ENCODE measurements at places on chromosomes 3 and 15.

- no peak for DNase-seq
Observed at GRCh38 chr3:128187495-128187894, 34.2 kb downstream of the EEFSEC start.

DNA sequence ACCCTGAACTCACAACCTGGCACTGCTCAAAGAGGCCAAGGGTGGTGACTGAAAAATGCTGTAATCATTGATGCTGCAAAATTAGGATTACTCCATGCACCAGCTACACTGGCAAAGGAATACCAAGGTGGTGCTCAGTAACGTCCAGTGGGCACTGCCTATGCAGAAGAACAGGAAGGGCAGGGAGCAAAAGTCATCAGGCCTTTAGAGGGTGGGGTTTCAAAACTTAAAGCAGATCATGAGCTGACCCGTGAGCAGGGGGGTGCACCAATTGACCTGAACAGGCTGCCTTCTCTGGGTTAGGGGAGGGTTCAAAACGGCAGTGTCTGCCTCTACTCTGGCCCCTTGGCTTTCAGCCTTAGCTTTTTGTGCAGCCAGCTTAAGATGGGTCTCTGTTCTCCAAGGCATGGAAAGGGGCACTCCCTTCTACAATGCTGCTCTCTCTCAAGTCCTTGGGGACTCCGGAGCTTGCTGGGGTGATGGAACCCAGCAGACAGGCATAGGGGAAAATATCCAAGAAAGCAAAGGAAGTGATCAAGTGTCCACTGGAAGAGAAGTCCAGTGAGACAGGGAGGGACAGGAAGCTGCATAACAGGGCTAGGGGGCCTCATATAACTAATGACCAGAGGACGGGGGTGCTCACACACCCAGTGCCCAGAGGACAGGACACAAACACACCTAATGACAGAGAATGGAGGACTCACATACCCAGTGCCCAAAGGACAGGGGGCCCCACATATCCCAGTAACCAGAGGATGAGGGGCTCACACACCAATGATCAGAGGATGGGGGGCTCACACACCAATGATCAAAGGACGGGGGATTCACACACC, 11.4 kb downstream of the RAB6B start:
- no peak for DNase-seq

GRCh38 chr3:122295266-122296062, 29.6 kb upstream of the CSTA start:
- DNase-seq, result no peak

- DNase-seq, result no peak
Observed at GRCh38 chr3:73056014-73056844, 5.2 kb upstream of the EBLN2 start.

DNA sequence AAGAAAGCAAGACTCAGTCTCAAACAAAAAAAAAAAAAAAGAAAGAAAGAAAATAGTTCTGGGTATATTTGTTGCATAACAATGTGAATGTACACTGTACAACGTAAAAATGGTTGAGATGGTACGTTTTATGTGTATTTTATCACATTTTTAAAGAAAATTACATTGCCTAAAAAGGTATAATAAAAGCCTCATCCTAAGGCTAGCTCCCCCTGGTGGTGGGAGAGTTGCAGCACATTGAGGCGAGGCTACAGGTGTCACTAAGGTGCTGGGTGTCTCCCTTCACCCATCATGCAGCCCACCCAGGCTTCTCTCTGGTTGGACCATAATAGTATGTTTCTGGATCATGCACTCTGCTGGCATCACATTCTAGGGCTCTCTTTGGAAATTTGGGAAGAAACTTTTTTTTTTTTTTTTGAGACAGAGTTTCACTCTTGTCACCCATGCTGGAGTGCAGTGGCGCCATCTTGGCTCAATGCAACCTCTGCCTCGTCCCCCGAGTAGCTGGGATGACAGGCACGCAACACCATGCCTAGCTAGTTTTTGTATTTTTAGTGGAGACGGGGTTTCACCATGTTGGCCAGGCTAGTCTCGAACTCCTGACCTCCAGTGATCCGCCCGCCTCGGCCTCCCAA, 12.4 kb upstream of the RAB11A start:
- DNase-seq, result peak; percentile 76

DNA sequence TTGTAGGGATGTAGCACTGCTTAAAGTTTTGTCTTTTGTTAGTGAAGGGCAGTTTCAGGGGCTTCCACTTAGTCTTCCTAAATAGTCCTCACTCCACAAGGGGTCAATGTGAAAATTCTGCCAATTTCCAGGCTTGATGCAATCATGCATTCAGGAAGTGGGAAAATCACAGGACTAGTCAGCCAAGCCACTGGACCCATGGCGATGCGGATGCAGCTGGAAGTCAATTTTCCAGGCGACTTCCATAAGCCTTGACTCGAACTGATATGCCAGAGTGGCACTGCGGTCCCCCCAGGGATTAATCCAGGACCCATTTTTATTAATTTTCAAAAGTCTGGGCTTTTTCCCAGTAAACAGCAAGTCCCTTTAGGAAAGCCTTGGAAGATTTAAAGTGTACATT, 26.1 kb downstream of the GBE1 start:
- no peak for DNase-seq

All from activated CD4-positive, CD25-positive, alpha-beta regulatory T cell treated with anti-CD3 and anti-CD28 coated beads, Interleukin-2, amount 50 U/mL, for 72 hours (primary cell).